ENCODE measurements at places on chromosomes 7 and 10. TPM values are rescaled to one million over a fixed set of nuclear protein-coding genes. Genes with fewer than 3 reads are reported as not detected.

DNA sequence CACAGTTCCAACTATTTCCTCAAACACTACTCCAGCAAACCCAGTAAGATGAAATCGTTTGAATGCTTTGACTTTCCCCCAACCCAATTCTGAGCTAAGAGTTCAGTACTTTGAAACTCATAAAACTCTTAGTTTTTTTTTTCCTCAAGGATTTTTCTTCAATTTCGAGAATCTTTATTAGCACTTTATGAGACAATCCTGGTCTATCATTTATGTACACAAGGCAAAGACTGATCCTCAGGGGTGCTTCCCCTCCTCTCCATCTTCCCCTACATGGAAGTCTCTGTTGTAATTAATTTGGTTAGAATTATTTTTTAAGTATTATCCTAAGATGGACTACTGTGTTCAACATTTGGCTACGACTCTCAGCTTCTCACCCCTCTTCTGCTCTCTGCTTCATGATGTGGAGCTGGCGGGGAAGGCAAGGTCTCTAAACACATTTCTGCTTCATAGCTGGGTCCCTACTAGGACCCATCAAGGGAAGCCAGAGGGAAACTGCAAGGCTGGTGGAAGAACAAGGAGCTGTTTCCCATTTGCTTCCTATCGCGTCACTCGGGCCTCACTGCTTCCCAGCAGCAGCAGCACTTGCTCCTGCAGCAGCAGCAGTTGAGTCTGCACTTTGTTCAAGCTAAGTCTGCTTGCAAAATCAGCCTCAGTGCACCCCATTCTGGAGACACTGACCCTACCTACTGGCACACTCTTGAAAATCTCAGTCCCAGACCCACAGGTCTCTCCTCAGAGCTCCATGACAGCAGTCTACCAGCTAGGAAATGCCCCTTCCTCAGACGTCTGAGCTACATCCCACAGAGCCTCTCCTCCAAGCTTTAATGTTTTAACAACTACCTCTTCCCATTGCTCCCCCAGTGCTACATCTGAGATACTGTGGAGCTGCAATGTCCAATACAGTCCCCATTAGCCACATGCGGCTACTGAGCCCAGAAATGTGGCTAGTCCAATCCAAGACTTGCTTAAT, 90.0 kb downstream of the CHCHD3 start:
- no peak for DNase-seq

NUTM2E gene
- not detected for total RNA-seq

UCN3 gene
- not detected for total RNA-seq

IFIT1 gene
- total RNA-seq, result 9.8 TPM

Data from posterior vena cava (tissue), 2 donors.